Heart left ventricle (tissue), 16 donors: ENCODE measurements at places on chromosomes 6 and 20. TPM values are rescaled to one million over a fixed set of nuclear protein-coding genes. Genes with fewer than 3 reads are reported as not detected.

DNA sequence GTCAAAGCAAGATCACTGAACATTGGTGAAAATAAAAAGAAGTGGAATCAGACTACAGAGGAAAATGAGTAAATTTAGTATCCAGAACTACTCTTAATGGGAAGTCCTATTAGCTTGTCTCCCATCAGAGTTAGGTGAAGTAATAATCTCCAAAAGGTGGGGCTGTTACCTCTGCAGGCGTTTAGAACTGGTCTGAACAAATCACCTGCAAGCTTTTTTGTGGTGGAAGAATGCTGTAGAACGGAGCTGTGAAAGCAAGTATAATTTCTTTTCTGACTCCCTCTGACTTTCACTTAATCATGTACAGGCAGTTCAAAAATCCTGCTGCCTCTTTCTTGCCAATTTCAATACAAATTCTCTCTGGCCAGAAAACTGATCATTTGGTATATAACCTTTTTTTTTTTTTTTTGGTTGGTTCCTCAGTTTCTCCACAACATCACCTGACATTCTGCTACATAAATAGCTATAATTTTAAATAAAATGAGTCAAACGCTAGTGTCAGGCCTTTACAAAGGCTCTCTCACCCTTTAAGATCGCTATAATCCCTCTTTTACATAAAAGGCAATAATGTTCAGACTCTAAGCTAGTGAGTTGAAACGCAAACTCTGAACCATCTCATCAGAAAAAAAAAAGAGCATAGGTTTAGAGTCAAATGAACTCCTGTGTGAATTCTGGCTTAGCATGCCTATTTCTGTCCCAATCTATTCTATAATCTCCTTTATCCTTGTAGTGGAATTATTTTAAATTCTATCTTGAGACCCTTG lies 38.8 kb downstream of the CITED2 start:
- no peak for DNase-seq
- H3K27ac ChIP-seq: peak overlapping the region; percentile 48
- no peak overlapping the region for H3K4me3 ChIP-seq
- H3K4me1 ChIP-seq: peaks cover 4% of the 10 kb centered on the region
- no peaks in the 10 kb centered on the region for H3K36me3 ChIP-seq

DNA sequence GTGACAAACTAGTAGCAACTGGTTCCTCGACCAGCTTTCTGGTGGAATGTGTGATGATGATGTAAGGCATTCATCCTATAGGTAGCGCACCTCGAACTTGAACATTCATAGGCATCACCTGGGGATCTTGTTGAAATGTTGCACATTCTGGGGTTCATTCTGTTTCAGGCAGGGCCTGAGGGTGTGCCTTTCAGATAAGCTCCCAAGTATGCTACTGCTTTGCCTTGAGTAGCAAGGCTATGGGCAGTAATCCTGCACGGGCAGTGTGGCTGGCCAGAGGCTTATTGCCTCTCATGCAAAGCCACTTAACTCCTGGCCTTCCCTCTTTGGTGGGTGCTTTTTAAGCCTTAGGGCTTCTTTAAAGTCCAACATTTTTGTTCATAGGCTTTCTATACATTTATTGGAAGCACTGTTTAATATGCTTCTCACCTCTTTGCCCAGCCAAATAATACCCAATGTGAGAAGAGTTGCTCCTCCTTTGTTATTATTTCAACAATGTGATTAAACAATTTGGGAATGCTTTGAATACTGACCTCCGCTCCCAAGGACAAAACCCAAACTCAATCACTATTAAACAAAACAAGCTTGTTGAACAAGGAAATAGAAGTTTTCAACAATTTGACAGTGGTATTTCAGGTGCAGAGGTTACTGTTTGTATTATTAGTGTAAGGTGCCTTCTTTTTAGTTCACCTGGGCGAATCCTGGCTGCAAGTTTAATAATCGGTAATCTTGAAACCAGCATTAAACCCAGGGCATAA lies 57.5 kb downstream of the JARID2 start:
- no peak for DNase-seq
- no peaks in the 10 kb centered on the region for H3K36me3 ChIP-seq
- H3K27ac ChIP-seq: no peak overlapping the region
- peaks cover 16% of the 10 kb centered on the region for H3K4me1 ChIP-seq
- H3K4me3 ChIP-seq: no peak overlapping the region

GRCh38 chr6:25156123-25156522 lies 123.1 kb upstream of the CARMIL1 start:
- H3K36me3 ChIP-seq: no peaks in the 10 kb centered on the region
- H3K4me1 ChIP-seq: no peaks in the 10 kb centered on the region
- no peaks in the 10 kb centered on the region for H3K27me3 ChIP-seq
- H3K27ac ChIP-seq: no peak overlapping the region

GRCh38 chr20:43544501-43544900 lies 14.3 kb upstream of the SGK2 start:
- H3K4me1 ChIP-seq: no peaks in the 10 kb centered on the region
- H3K27ac ChIP-seq: no peak overlapping the region
- DNase-seq: no peak
- no peaks in the 10 kb centered on the region for H3K36me3 ChIP-seq

- H3K4me3 ChIP-seq: no peak overlapping the region
- no peaks in the 10 kb centered on the region for H3K27me3 ChIP-seq
- no peak overlapping the region for H3K27ac ChIP-seq
- H3K4me1 ChIP-seq: no peaks in the 10 kb centered on the region
Measured at GRCh38 chr20:14434384-14435136, 97.1 kb upstream of the FLRT3 start.

GRCh38 chr6:57283106-57283505 lies 34.3 kb upstream of the PRIM2 start:
- no peak for DNase-seq
- no peaks in the 10 kb centered on the region for H3K4me1 ChIP-seq
- H3K27ac ChIP-seq: no peak overlapping the region
- no peaks in the 10 kb centered on the region for H3K27me3 ChIP-seq
- H3K4me3 ChIP-seq: no peak overlapping the region

DNA sequence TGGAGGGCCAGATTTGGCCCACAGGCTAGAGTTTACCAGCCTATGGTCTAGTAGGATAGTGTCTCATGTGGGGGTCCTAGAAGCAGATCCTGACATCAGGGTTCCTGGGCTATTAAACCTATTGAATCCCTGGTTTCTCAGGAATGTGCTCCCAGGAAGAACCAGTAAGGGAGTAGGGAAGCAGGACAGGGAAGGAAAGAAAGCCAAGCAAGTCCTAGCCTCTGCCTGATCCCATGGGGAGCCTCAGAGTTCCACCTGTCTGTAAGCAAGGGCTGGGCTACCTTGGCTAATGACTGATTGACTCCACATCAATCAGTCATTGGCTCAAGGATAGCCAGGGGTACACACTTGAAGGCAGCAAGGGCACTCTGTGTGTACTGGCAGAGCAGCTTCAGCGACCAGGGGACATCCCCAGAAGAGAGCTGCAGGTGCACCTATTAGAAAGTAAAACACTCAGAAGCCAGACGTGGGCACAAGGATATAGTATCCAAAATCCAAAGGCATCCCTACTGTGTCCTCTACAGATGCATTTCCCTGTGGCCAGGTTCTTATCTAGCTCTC lies 309.5 kb downstream of the TSHZ2 start:
- H3K4me3 ChIP-seq: no peak overlapping the region
- H3K4me1 ChIP-seq: no peaks in the 10 kb centered on the region
- no peak for DNase-seq
- no peaks in the 10 kb centered on the region for H3K36me3 ChIP-seq
- no peak overlapping the region for H3K27ac ChIP-seq
- no peaks in the 10 kb centered on the region for H3K27me3 ChIP-seq

DNA sequence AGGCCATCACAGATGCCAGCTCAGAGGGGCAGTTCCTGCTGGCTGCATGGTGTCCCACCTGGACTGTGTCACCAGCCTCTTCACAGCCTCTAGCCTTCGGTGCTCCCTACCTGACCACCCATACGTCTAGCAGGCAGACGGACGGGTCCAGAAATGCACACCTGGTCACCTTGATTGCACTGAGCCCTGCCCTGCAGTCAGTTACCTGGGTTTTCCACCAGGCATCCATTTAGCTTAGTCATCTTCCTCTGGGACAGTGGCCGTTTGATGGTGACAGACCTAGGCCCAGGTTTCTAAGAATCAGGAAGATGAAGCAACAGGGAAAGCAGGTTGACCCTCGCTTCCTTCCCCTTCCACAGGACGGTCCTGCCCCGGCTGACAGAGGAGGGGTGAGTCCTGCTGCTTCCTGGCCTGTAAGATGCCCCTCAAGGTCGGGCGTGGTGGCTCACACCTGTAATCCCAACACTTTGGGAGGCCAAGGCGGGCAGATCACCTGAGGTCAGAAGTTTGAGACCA lies 9.8 kb upstream of the BPI start:
- DNase-seq: no peak
- no peak overlapping the region for H3K4me3 ChIP-seq
- no peak overlapping the region for H3K27ac ChIP-seq
- H3K4me1 ChIP-seq: peaks cover 6% of the 10 kb centered on the region
- no peaks in the 10 kb centered on the region for H3K27me3 ChIP-seq
- no peaks in the 10 kb centered on the region for H3K36me3 ChIP-seq

GRCh38 chr6:47258724-47259347 lies 50.9 kb downstream of the TNFRSF21 start:
- no peaks in the 10 kb centered on the region for H3K4me1 ChIP-seq
- H3K4me3 ChIP-seq: no peak overlapping the region
- no peak for DNase-seq
- no peaks in the 10 kb centered on the region for H3K27me3 ChIP-seq

DNA sequence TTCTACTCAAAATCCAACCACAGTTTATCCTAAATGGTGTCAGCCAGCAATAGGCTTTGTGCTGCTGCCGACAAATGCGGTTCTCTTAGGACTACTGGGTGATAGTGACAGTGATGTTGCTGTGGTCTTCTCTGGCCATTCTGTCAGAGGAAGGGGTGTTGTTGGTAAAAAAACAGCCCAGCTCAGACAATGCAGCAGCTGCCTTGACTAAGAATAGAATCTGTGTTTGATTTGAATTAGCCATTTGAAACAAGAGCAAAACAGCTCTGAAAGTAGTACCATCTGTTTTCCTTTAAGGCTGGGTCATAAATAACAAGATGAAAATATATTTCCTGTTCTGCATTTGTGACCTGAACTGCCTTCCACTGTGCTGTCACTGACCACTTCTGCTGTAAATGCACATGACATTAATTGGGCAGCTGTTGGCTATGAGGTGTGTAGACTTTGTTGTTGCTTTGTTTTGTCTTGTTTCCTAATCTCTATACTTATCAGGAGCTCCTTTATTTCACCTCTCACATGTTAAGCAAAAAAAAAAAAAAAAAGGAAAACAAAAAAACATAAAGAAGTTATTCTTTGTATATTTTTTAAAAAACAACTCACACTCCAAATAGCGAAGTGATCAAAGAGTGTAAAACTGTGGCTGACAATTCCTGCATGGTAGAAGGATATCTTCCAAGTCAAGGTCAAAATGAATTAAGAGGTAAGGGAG lies 497.8 kb upstream of the ARID1B start:
- H3K4me3 ChIP-seq: no peak overlapping the region
- H3K4me1 ChIP-seq: no peaks in the 10 kb centered on the region
- DNase-seq: no peak
- H3K36me3 ChIP-seq: no peaks in the 10 kb centered on the region
- H3K27me3 ChIP-seq: no peaks in the 10 kb centered on the region

GRCh38 chr20:22681591-22682248 lies 97.3 kb upstream of the FOXA2 start:
- peaks cover 9% of the 10 kb centered on the region for H3K4me1 ChIP-seq
- no peak overlapping the region for H3K27ac ChIP-seq

- no peak overlapping the region for H3K4me3 ChIP-seq
- H3K27ac ChIP-seq: no peak overlapping the region
- no peak for DNase-seq
- no peaks in the 10 kb centered on the region for H3K27me3 ChIP-seq
- peaks cover 22% of the 10 kb centered on the region for H3K4me1 ChIP-seq
- no peaks in the 10 kb centered on the region for H3K36me3 ChIP-seq
Measured at GRCh38 chr6:148423133-148423532, 80.5 kb downstream of the SASH1 start.

GRCh38 chr20:16475225-16475624 lies 98.0 kb downstream of the KIF16B start:
- no peak overlapping the region for H3K4me3 ChIP-seq
- no peaks in the 10 kb centered on the region for H3K27me3 ChIP-seq
- no peak overlapping the region for H3K27ac ChIP-seq
- H3K4me1 ChIP-seq: peaks cover 5% of the 10 kb centered on the region
- no peaks in the 10 kb centered on the region for H3K36me3 ChIP-seq

DNA sequence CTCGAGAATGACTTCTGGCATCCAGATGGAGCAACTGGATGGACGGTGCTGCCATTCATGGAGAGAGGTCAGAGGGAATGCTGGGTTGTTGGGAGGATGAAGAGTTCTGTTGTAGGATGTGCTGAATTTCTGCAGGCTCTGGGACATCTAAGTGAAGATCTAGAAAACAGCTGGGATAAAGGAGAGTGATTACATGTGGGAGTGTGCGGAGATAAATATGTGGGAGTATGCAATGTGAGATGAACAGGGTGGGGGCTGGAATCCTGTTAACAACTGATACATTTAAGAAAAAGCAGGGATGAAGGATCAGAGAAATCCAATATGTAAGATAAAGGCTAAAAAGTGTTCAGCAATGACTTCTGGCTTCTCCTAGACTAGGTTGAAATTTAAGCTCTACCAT lies 43.1 kb downstream of the FAXC start:
- H3K36me3 ChIP-seq: no peaks in the 10 kb centered on the region
- no peaks in the 10 kb centered on the region for H3K4me1 ChIP-seq
- H3K4me3 ChIP-seq: no peak overlapping the region

GRCh38 chr6:39870950-39871349 lies 63.3 kb downstream of the MOCS1 start:
- no peaks in the 10 kb centered on the region for H3K27me3 ChIP-seq

DNA sequence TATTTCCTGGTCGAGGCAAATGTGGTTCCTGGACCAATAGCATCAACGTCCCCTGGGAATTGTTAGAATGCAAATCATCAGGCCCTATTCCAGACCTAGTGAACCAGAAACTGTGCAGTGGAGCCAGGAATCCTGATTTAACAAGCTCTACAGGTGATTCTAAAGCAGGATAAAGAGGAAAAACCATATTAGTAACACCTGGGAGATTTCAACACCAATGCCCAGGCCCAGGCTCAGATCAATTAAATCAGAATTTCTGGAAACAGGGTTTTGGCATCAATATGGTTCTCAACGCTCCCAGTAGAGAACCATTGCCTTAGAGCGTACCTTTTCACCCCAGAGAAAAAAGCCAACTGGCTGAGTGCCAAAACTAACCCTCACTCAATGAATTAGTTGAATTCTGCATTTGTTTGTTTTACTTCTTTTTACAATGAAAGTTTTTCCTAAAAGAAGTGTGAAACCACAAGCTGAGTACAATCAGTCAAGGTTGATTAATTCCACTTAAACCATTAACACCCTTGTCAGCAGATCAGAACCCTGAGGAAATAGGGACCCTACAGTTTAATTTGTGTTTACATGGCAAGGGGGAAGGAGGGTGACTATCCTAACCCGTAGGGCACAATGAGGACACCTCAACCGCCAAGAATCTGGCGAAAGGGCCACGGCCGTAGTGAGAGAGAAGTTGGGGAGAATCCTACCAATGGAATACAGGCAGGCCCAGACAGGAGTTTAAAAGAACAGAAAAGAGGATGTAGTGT lies 34.9 kb upstream of the LOC128125822 start:
- H3K36me3 ChIP-seq: no peaks in the 10 kb centered on the region
- DNase-seq: no peak
- H3K27ac ChIP-seq: no peak overlapping the region
- no peak overlapping the region for H3K4me3 ChIP-seq
- H3K4me1 ChIP-seq: no peaks in the 10 kb centered on the region

The HCRTR2 gene
- total RNA-seq: not detected

The BFSP1 gene
- 0.63 TPM for total RNA-seq

The UBE2V1 gene
- total RNA-seq: 92.0 TPM

The KIF6 gene
- 0.65 TPM for total RNA-seq

The CFAP206 gene
- not detected for total RNA-seq

The TFAP2D gene
- total RNA-seq: not detected

The RBM24 gene
- total RNA-seq: 263 TPM

The GABRR1 gene
- not detected for total RNA-seq

The RGS17 gene
- total RNA-seq: 0.04 TPM

The ZNF165 gene
- 0.35 TPM for total RNA-seq

The ATP6V1G2 gene
- total RNA-seq: 1.1 TPM

The ACSS2 gene
- 95.7 TPM for total RNA-seq

The NHSL1 gene
- 38.4 TPM for total RNA-seq

The SYS1 gene
- total RNA-seq: 29.0 TPM
